ENCODE measurements at places on chromosomes 1 and 21. TPM values are rescaled to one million over a fixed set of nuclear protein-coding genes. Genes with fewer than 3 reads are reported as not detected.

Gene S100A4
- 352 TPM for total RNA-seq

Gene S100A11
- total RNA-seq = 477 TPM

Gene RPE65
- not detected for total RNA-seq

Gene CFHR5
- not detected for total RNA-seq

- no peak for DNase-seq
Measured at GRCh38 chr1:109395602-109396512, 1.9 kb downstream of the SORT1 start.

DNA sequence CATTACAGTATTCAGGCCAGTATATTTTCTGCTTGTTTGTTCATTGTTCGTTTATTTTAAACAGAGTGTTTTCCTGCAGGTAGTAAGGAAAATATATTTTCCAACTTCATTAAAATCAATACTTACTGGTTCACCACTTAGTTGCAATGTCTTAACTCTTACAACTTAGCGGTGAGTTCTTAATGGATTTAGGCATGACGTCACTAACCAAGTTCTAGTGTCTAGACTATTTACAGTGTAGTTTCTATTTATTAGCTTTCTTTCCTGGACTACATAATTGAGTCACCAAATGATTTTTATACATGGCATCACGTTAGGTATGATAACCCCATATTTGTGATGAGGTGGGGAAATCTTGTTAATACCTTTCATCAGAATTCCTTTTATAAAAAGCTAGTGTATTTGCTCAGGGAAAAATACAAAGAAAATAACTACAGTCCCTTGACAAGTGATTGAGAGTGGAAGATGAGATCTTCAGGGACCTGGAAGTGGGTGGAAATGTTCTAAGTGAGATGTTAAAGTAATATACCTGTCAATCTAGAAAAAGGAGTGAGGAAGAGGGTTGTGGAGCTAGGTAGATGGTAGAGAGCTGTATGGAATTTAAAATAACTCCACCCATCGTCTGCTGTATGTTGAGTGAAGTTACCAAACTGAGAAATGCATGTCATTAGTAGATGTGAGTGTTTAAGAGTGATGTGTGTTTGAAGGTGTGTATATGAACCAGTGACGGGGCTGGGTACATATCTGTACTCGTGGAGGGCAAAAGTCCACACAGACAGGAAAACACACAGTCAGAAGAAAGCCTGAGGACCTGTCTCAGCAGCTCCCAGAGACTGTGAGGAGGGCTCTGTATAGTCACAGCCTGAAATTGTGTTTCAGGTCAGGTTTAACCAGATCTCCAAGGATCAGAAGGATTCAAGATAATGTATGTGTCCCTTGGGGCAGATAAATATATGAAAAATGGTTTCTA is 197.6 kb upstream of the ADAMTS5 start:
- DNase-seq = no peak

DNA sequence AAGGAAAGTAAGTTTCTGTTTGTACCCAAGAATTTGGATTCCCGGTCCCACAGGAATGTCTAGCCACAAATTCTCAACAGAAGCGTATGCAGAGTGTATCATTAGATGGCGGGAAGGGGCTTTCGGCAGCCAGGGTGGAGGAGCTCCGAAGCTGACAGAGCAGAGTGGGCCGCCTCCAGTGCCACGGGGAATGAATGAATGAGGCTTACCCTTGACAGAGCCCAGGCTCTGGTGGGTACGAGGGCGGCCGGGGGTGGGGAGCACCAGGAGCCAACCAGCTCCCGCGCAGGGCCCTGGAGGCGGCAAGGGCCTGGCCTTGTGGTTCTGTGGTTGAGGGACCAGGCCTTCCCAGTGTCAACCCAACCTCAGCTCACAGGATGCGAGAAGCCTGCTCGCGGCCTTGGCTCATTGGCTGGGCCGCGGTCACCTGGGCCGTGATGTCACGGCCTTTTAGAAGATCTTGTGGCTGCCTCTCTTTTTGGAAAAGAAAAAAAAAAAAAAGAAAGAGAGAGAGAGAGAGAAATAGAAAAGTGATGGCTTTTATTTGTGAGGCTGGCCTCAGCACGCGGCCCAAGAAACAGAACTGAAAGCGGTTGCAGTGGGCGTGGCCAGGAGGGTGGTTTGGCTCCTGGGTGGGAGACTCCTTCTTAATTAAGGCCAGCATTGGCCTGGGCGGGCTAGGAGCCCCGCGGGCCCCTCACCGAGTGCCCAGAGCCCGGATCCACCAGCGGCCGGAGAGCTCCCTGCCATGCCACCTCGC is 34.9 kb upstream of the RUNX3 start:
- DNase-seq = peak; percentile 97

DNA sequence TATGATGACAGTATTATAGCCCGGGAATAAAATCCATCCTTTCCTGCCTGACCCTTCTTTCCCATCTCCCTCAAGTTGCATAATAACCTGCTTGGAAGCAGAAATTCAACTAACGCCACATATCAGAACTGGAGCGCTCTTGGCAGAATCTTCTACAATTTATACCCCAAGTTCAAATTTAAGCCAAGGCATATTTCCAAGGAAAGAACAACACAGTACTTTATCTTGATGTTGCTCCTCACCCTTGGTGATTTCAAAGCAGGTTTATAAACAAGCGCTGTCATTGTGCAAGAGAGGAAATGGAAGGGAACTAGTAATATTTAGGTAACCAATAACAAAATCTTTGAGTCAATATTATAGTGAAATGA is 38.0 kb upstream of the PTGFRN start:
- no peak for DNase-seq
